Activated gamma-delta T cell treated with anti-CD3 and anti-CD28 coated beads, Interleukin-2, amount 50 U/mL, for 16 hours (primary cell): ENCODE measurements at places on chromosomes 7 and 10.

GRCh38 chr10:130545697-130546096 is 409.5 kb downstream of the GLRX3 start:
- no peak for DNase-seq

DNA sequence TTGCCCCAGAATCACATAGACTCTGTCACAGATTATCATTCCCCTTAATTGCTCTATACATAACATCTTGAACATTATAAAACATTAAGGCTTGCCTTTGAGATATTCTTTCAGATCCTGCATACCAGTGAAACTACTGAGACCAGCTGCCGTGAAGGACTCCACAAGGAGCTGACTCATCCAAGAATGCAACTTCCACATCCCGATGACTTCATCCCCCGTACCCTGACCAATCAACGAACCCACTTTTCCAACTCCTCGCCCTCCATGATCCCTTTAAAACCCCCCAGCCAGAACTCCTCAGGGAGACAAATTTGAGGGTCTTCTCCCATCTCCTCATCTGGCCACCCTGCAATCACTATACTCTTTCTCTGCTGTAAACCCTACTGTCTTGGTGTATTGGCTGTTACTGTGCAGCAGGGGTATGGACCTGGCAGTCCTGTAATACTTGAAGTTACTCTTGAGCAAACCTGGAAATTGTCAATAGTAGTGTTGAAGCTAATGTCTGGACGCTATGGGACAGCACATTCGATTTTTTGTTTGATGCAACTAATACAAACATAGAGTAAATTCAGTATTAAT is 49.8 kb downstream of the HTR5A start:
- no peak for DNase-seq

DNA sequence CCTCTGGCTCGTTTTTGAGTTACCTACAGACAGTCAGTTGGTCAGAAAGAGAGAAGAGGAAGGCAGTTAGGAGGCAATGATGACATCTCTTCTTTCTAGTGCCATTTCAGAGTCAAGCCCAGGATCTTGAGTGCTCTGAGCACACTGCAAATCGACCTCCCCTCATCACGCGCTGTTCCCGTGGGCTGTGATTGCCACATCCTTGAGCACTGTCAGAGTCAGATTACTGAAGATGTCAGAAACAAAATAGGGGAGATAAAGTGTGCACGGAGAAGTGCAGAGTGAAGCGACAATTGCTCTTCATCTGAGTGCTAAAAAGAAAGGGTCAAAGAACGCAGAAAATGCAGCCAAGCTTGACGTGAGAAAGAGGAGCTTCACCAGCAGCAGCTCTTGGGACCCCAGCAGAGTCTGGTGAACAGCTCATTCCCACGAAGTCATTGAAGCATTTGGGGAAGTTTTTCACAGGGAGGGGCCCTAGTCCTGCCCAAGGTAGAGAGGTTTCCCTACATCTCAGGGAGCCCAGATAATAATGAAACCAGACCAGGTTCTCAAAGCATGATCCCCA is 661.7 kb upstream of the AUTS2 start:
- no peak for DNase-seq

- DNase-seq = no peak
Observed at GRCh38 chr10:84574102-84574501, 245.7 kb downstream of the CCSER2 start.

DNA sequence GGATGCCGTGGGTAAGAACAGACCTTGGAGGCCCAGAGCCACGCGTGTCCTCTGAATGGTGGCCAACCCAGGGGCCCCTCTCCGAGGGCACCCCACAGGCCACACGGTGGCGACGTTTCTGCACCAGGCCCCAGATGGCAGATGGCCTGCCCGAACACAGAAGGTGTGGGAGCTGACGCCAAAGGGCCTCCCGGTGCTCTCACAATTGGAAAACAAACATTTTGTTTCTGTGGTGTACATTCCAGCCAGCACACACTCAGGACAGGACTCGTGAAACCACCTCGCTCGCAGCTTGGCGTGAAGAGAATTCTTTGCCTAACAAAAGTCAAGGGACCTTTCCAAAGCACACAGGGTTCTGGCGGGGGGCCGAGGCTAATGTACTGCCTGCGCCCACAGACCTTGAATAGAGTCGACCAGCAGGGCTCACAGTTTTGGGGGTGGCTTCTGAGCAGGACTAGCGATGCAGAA is 112.1 kb downstream of the FAM53B start:
- DNase-seq = no peak
